ENCODE measurements at places on chromosomes 2 and 18.

- DNase-seq = no peak
These were observed 83.2 kb upstream of the ITGA6 start for GRCh38 chr2:172344159-172344558.

DNA sequence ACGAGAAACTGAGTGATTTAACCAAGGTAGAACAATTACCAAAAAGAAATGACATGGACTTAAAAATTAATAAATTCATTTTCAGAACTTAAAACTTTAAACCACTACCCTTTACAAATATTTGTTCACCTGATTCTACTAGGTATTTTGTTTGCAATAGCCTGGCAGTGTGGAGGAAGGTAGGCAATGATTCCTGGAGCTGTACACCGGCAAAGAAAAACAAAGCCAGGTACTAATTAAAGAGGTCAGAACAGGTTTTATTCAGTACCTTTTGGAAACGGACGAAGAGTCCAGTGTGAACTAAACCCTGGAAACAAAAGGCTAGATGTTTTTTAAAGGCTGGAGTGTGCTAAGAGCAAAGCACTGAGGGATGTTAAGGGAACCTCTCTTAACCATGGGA lies 561.3 kb upstream of the FSHR start:
- DNase-seq = no peak

DNA sequence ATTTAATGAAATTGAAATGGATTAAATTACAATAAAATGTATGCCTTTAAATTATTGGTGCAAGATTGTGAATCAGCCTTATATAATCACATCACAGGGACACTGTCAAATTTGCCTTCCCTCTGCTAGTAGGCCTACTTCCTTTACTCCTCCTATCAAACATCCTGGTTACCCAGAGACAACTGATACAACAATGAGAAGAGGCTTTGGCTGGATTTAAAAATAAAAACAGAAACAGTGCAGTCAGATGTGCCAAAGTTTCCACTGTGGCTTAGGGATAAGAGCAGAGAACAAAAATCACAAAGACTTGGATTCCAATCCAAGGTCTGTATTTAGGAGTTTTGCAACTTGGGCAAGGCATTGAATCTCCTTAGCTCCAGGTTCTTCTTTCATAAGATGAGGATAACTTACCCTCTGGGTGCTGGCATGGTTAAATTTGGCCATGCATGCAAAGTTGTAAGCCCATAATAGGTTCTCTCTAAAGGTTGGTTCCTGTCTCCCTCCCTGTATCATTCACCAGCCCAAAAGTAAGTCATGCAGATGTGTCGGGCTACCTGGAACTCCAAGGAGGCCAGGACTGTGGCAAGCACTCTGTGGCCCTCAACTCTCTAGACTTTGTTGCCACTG lies 99.3 kb upstream of the LRATD1 start:
- peak; percentile 9 for DNase-seq

- peak; percentile 92 for DNase-seq
These were observed at the start of gene FHL2 for GRCh38 chr2:105398336-105399206. TSS of gene FHL2 (minus strand) at chr2:105399051. CDS start at chr2:105386516, 12,535 bp downstream.

GRCh38 chr2:32947484-32948143 lies 861 bp downstream of the LTBP1 start:
- DNase-seq = peak; percentile 68

GRCh38 chr2:172095146-172095904 lies 7.4 kb downstream of the DLX2 start:
- DNase-seq = peak; percentile 84

GRCh38 chr2:200298816-200299215 lies 7.7 kb upstream of the SPATS2L start:
- DNase-seq = no peak

DNA sequence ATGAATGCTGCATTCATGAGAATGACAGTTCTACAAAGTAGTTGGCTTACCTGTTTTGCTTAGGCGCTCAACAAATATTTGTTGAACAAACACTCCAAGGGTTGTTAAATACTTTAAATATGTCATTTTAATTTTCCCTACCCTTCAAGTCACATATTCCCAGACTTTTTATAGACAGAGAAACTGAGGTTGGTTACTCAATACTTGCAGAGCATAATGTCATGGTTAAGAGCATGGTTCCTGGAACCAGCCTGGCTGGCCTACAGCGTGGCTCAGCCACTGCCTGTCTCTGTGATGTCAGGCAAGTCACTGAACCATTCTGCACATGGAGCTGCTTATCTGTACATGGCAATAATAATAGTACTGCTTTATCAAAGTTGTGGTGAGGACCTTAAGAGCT lies 120.0 kb upstream of the STK17B start:
- no peak for DNase-seq

GRCh38 chr18:50014606-50015005 lies 180.3 kb downstream of the MYO5B start:
- DNase-seq = no peak

GRCh38 chr2:169066897-169067296 lies 2.5 kb upstream of the DHRS9 start:
- no peak for DNase-seq

DNA sequence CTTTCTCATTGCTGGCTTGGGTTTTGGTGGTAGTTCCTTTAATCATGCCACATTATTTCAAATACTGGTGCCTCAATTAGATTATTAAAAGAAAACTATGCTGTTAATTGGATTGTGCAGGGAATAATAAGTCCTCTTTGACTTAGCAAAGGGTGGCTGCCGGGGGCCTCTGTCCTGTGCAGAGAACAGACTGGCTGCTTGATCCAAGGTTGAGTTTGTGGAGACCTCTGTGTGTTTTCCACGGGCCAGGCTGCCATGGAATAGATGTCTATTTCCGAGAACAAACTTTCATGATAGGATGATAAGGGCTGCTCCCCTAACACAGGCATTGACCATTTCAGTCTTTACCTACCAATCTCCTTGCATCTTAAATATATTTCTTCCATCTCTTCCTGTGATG lies 30.4 kb upstream of the OTOS start:
- no peak for DNase-seq

GRCh38 chr2:137981112-137981656 lies 16.9 kb downstream of the HNMT start:
- DNase-seq = no peak

GRCh38 chr2:179096090-179096489 lies 46.2 kb upstream of the CCDC141 start:
- no peak for DNase-seq

DNA sequence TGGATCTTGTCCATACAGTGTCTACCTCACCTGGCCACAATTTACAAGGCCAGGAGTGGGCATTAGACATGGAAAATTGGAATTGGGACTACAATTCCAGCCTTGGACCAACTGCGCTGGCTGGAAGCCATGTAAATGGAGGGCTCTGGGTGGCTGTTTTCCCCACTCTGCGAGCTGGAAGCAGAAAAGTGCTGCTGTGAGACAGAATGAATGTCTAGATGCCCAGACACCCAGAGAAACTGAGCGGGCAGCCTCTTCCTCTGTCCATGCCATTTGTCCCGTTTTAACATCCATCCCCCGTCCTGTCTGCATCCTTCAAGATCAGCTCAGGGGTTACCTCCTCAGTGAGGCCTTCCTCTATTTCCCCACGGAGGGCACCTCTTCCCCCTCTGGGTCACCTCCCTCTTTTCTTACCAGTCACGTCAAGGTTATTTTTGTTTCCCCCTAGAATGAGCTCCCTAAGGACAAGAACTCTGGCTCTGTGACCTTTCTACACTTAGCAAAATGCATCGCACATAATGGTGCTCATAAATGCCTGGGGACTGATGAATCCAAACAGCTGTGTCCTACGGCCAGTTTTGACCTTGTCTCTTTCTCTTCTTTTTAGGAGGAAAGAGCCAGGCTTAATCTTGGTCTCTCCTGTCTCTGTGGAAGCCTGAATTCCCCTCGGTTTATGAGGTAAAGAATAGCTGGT lies 41.2 kb downstream of the MCFD2 start:
- DNase-seq = no peak

- peak; percentile 53 for DNase-seq
These were observed 103.4 kb downstream of the TNS1 start for GRCh38 chr2:217899231-217900009.

- no peak for DNase-seq
These were observed 74.1 kb downstream of the PSMG2 start for GRCh38 chr18:12776821-12777471.

DNA sequence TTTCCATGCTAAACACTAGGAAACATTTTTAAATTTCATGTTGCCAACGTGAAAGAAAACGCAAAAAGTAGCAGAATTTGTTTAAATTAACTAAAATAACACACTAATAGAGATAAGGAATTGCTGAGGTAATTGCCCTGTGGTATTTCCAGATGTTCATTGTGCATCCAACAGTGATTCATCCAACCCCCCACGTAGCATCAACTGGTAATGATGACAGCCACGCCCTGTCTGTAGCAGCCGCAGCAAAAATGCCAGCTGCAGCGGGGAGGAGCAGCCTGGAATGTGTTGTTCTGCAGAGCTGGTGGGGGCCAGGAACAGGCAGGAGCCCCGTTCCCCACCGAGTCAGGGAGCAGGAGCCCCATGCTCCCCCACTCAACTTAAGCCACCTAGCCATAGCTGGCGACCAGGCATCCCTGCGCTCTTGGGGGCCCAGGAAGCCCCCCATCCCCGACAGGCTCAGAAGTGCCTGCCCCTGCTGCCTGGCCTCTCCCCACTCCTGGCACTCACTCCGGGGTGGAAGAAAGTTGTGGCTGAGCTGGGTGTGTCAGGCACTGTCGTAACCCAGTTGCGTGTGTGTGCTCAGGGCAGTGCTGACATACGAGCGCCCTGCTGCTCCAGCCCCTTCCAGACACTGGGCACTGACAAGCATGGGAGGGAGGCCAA lies 695.1 kb upstream of the ACVR2A start:
- DNase-seq = no peak

- no peak for DNase-seq
These were observed 32.2 kb downstream of the IKZF2 start for GRCh38 chr2:213119061-213119809.

All from tongue (tissue), 3 donors.